ENCODE measurements at places on chromosomes 7 and 10.

DNA sequence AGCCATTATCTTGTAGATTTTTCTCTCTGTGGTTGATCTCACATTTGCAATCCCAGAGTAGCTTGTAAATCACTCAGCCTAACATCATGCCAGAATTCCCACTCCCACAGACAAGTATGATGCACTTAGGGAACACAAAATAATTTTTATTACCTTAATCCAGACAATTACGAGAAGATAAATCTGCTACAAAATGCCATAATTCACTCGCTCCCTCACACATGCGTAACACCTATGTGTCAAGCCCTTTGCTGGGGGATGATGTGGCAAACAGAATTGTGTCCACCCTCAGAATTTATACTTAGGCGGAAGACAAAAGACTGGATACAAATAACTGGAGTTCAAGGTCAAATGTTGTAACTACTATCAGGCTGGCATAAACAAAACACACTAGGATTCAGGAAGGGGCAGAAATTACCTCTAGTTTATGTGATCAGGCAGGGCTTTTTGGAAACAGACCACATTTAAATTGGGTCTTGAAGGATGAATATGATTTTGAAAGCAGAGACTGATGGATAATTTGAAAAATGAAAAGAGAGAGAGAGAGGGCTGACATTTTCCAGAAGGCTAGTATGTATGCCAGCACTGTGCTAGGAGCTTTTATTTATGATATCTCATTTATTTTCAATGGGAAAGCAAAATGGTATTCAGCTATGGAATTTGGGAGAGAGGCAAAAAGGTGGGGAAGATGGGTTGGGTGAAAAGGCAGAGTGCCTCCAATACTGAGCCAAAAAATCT, 69.8 kb downstream of the DOCK4 start:
- no peak overlapping the region for H3K4me3 ChIP-seq
- DNase-seq = no peak
- no peaks in the 10 kb centered on the region for H3K4me1 ChIP-seq

DNA sequence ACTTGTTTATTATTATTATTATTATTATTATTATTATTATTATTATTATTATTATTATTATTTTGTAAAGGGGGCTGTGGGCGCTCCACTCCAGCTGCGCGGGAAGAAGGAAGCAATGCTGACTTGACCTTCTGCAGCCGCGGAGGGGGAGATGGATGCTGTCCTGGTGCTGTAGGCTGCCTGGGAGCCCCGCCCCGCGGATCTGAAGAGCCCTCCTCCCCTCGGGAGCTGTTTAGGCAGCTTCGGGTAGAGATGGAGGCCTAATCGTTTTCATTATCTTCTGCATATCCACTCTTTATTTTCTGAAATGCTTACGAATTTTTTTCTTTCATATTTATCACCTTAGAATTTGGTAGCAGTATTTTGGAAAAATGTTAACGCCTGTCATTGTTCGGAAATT, 101.2 kb upstream of the KLF6 start:
- no peak overlapping the region for H3K27ac ChIP-seq
- H3K4me3 ChIP-seq = no peak overlapping the region

DNA sequence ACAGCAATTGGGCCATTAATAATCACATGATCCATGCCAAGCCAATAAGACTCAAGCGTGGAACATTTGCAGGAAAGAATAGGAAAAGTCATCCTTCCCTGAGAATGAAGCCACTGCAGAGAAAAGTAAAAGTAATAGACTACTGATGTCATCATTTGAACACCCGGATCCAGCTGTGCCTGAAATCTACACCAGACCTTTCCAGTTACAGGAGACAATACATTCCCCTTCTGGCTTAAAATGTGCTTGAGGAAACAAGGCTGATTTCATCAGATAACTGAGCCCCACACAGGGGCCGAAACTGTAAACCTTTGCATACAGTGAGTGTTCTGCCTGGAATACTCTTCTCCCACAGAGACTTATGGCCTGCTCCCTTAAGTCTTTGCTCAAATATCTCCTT, 232.8 kb downstream of the KCNMA1 start:
- no peak overlapping the region for H3K27ac ChIP-seq
- H3K36me3 ChIP-seq = no peaks in the 10 kb centered on the region
- H3K27me3 ChIP-seq = no peaks in the 10 kb centered on the region
- no peaks in the 10 kb centered on the region for H3K4me1 ChIP-seq
- no peak overlapping the region for H3K4me3 ChIP-seq

DNA sequence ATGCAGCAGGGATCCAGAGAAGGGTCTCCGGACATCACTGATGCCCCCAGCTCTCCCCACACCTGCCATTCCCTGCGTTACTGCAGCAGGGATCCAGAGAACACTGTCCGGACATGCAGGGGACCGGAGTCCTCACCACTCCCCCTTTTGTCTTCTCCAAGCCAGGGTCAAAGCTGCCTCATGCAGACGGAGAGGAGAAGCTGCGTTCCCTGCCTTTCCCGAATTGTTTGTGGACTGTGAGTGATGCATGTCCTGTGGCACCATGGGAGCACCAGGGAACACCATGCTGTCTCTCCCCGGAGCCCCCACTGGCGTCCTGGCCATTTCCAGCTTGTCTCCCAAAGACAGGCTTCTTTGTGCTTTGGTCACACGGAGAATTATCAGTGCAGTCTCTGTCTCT, 599.7 kb downstream of the PTPRN2 start:
- no peaks in the 10 kb centered on the region for H3K36me3 ChIP-seq
- H3K27me3 ChIP-seq = no peaks in the 10 kb centered on the region
- H3K4me3 ChIP-seq = no peak overlapping the region
- H3K27ac ChIP-seq = no peak overlapping the region
- no peak for DNase-seq
- no peaks in the 10 kb centered on the region for H3K4me1 ChIP-seq

GRCh38 chr7:76201732-76202665, at the start of gene SRRM3:
TSS of gene SRRM3 (plus strand) at chr7:76201896. CDS start at chr7:76235067, 33,171 bp downstream.
- no peak within 1 kb of the TSS for H3K4me3 ChIP-seq
- no peak within 1 kb of the TSS for H3K27ac ChIP-seq
- DNase-seq = peak; percentile 88

- no peak for DNase-seq
- H3K27me3 ChIP-seq = peaks cover 12% of the 10 kb centered on the region
These were observed 153.4 kb upstream of the GDF10 start for GRCh38 chr10:47146572-47146971.

- no peak for DNase-seq
- H3K36me3 ChIP-seq = no peaks in the 10 kb centered on the region
- no peaks in the 10 kb centered on the region for H3K27me3 ChIP-seq
- no peaks in the 10 kb centered on the region for H3K4me1 ChIP-seq
- no peak overlapping the region for H3K4me3 ChIP-seq
- no peak overlapping the region for H3K27ac ChIP-seq
These were observed 106.1 kb downstream of the KCNMA1 start for GRCh38 chr10:77531441-77532001.

- H3K4me3 ChIP-seq = no peak overlapping the region
- H3K27me3 ChIP-seq = no peaks in the 10 kb centered on the region
- H3K27ac ChIP-seq = no peak overlapping the region
- no peaks in the 10 kb centered on the region for H3K4me1 ChIP-seq
These were observed 126.7 kb downstream of the INHBA start for GRCh38 chr7:41576166-41576565.

DNA sequence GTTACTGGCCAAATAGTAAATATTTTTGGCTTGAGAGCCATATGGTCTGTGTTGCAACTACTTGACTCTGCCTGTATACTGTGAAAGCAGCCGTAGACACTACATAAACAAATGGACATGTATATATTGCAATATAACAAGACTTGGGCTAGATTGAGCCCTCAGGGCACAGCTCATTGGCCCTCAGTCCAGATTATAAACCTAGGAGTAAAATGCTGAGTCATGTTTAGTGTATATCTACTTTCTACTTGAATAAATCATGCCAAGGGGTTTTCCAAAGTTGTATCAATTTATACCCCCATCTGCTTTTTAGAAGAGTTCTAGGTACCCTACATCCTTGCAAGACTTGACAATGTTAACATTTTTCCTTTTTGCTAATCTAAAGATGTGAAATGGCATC, 27.4 kb upstream of the POU6F2 start:
- no peaks in the 10 kb centered on the region for H3K4me1 ChIP-seq
- DNase-seq = no peak
- H3K27ac ChIP-seq = no peak overlapping the region
- H3K27me3 ChIP-seq = peaks cover 4% of the 10 kb centered on the region
- no peaks in the 10 kb centered on the region for H3K36me3 ChIP-seq

DNA sequence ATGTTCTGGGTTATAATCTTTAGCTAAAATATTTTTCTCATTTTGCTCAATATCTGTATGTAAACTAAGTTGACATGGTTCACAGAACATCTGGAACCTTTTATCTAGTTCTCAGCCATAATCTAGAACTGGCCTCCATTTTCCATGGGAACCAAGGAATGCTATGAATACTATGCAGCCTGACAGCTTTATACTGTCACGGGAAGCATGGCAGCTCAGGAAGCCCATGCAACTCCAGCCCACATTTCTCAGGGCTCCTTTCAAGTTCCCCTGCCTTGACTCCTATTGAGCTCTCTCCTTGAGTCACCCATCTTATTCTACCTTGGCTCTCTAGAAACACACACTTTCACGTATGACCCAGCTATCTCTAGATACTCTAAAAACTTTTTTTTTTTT, 36.6 kb upstream of the PRKAR2B start:
- H3K4me3 ChIP-seq = no peak overlapping the region
- no peak for DNase-seq
- H3K4me1 ChIP-seq = no peaks in the 10 kb centered on the region
- no peaks in the 10 kb centered on the region for H3K27me3 ChIP-seq
- no peaks in the 10 kb centered on the region for H3K36me3 ChIP-seq

- H3K4me3 ChIP-seq = no peak overlapping the region
- H3K4me1 ChIP-seq = peaks cover 32% of the 10 kb centered on the region
- no peak for DNase-seq
- no peaks in the 10 kb centered on the region for H3K27me3 ChIP-seq
- peaks cover 19% of the 10 kb centered on the region for H3K36me3 ChIP-seq
These were observed 14.8 kb downstream of the NFE2L3 start for GRCh38 chr7:26166684-26167266.

- no peak overlapping the region for H3K4me3 ChIP-seq
- H3K27ac ChIP-seq = no peak overlapping the region
- H3K4me1 ChIP-seq = no peaks in the 10 kb centered on the region
These were observed 3.9 kb upstream of the MACC1 start for GRCh38 chr7:20220921-20221547.

GRCh38 chr10:64814201-64814600, 1293.0 kb downstream of the REEP3 start:
- no peak for DNase-seq
- no peaks in the 10 kb centered on the region for H3K36me3 ChIP-seq
- H3K4me1 ChIP-seq = no peaks in the 10 kb centered on the region

DNA sequence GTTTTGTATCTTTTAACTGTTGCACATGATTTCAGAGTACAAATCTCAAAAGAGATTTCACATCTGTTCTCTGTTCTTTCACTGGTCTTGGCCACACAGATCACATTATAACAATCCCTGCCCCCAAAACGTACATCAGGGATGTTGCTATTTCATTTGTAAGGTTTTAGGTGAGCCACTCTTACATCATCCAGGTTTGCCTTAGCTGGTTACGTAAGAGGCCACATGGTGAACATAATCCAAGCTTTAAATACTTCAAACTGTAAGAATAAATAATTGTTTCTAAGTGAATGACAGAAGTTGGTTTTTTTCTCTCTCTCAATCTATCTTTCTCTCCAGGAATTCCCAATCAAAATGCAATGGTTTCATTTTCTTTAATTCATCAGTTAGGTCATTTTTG, 245.9 kb upstream of the HGF start:
- no peaks in the 10 kb centered on the region for H3K36me3 ChIP-seq
- no peak for DNase-seq
- H3K4me3 ChIP-seq = no peak overlapping the region
- no peak overlapping the region for H3K27ac ChIP-seq

DNA sequence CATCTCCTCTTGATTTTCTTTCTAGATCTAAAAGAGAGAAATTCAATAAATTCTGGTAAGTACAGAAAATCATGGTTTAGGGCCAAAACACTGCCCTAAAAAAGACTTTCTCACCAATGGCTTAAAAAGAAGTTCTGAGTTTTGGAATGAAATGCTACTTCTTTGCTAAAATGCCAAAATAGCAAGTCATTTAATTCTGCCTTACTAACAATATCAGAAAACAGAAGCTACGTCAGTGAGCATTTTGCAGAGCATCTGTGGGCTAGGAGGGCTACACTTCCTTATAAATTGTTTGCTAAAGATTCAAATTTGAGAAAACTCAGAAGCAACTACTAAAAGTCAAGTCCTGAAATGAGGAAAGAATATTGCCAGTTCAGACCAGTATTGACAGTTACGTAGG, 560.8 kb upstream of the CELF2 start:
- no peaks in the 10 kb centered on the region for H3K4me1 ChIP-seq
- H3K27ac ChIP-seq = no peak overlapping the region
- DNase-seq = no peak

GRCh38 chr10:24962995-24963394, 10.6 kb upstream of the PRTFDC1 start:
- no peaks in the 10 kb centered on the region for H3K4me1 ChIP-seq
- H3K4me3 ChIP-seq = no peak overlapping the region
- no peaks in the 10 kb centered on the region for H3K36me3 ChIP-seq
- H3K27me3 ChIP-seq = peaks cover 4% of the 10 kb centered on the region
- no peak for DNase-seq

DNA sequence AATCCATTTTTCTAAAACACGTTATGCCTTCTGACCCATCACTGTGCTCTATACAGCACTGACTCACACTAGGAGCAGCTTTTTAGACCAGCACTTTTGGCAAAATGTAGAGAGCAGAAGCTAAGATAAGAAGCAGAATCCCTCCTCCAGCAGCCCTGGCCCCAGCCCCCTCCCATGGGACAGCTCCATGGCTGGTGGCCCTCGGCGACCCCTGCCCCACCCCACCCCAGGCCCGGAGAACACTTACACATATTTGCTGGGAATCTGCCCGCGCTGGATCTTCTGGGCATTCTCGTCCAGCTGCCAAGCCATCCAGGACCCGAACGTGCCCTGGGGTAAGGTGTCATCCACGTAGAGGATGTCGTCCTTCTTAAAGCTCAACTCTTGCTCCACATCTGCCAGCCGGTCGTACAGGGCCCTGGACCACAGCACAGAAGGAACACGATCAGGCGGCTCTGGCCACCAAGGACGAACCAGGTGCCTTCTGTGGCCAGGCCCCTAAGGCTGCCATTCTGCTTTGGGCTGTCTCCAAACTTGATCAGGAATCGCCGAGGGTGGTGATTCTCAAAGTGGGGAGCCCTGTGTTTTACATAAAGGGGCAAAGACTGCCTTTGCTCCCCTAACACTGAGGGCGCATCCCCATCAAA, 119.9 kb downstream of the DLG5 start:
- peaks cover 2% of the 10 kb centered on the region for H3K36me3 ChIP-seq
- H3K4me3 ChIP-seq = no peak overlapping the region
- no peak overlapping the region for H3K27ac ChIP-seq
- DNase-seq = no peak

GRCh38 chr10:94362360-94363250, at the start of gene NOC3L:
TSS of gene NOC3L (minus strand) at chr10:94362939. CDS start at chr10:94362838, 101 bp downstream.
- peak; percentile 96 for DNase-seq
- H3K4me3 ChIP-seq = peak within 1 kb of the TSS; percentile 92
- peak within 1 kb of the TSS; percentile 86 for H3K27ac ChIP-seq
- H3K27me3 ChIP-seq = peaks cover 21% of the 10 kb centered on the region
- peaks cover 41% of the 10 kb centered on the region for H3K4me1 ChIP-seq

GRCh38 chr7:7563269-7563668, 3.4 kb upstream of the MIOS start:
- peaks cover 6% of the 10 kb centered on the region for H3K27me3 ChIP-seq
- H3K36me3 ChIP-seq = peaks cover 13% of the 10 kb centered on the region
- peaks cover 10% of the 10 kb centered on the region for H3K4me1 ChIP-seq

Data from activated naive CD4-positive, alpha-beta T cell treated with anti-CD3 and anti-CD28 coated beads, Interleukin-2, amount 10 ng/mL, durations not matched to agents 7 days and 5 days (primary cell).